ENCODE measurements at places on chromosomes 11 and 22.

GRCh38 chr11:11436715-11437313 lies 83.8 kb upstream of the CSNK2A3 start:
- no peak for DNase-seq

DNA sequence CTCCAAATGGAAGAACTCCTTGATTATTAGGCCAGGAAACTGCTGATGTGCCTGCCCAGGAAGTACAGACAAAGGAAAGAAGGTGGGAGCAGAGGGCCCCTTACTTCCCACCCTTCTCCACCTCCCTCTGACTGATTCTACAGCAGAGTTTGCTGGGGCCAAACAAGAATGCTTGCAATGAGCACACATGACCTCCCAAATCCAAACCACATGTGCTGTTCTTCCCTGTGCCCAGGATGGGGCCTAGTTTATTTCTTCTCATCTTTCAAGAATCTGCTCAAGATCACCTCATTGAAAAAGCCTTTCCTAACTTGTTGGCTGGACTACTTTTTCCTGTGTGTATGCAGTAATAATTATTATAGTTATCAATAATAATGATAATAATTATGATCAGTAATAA lies 286.1 kb downstream of the RAB38 start:
- DNase-seq = no peak

DNA sequence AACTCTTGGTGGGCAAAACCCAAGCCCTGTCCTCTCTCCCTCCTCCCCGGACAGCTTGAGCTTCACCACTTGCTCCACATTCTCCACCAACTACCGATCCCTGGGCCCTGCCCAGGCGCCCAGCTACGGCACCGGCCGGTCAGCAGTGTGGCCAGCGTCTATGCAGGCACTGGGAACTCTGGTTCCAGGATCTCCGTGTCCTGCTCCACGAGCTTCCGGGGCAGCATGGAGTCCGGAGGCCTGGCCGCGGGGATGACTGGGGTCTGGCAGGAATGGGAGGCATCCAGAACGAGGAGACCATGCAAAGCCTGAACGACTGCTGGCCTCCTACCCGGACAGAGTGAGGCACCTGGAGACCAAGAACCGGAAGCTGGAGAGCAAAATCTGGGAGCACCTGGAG lies 68.9 kb upstream of the RTL6 start:
- DNase-seq = no peak

GRCh38 chr11:128302425-128303186 lies 284.8 kb downstream of the ETS1 start:
- DNase-seq = peak; percentile 65

Data from T follicular helper cell (primary cell).